Caki2 (cell line): ENCODE measurements at places on chromosomes 4 and X.

- DNase-seq = peak; percentile 25
Measured at GRCh38 chrX:118727686-118728339, 407 bp downstream of the IL13RA1 start.

DNA sequence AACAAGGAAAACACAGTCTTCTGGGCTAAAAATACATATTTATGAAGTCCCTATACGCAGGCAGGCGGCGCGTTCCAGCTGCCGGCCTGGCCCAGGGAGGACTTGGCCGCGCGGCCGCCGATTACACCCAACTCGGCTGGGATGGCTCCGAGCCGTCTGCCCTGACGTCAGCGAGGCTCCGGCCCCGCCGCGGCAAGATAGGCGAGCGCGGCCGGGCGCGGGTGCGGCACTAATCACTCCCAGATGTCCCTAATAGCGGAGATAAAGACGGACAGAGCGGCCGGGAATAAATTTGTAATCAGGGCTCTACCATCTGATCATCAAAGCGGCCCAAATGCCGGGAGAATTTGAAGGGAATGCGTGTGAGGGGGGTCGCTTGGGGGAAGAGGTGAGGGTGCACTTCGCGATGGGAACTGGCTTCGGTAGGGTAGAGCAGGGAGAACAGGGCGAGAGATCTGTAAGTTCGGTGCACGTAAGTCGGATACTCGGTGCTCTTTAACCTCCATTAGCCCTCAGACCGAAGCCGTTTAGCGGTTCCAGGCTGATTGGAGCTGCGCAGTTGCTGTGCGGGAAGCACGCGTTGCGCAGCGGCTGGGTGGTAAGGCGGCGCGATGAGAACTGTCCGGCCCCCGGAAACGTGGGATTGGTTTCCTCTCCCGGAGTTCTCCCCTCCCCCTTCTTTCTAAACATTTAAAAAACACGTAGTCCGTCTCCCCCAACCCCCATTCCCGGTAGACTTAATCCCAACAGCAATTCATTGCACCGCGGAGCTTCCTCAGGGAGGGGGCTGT, 7.7 kb downstream of the HAND2 start:
- no peak for DNase-seq

DNA sequence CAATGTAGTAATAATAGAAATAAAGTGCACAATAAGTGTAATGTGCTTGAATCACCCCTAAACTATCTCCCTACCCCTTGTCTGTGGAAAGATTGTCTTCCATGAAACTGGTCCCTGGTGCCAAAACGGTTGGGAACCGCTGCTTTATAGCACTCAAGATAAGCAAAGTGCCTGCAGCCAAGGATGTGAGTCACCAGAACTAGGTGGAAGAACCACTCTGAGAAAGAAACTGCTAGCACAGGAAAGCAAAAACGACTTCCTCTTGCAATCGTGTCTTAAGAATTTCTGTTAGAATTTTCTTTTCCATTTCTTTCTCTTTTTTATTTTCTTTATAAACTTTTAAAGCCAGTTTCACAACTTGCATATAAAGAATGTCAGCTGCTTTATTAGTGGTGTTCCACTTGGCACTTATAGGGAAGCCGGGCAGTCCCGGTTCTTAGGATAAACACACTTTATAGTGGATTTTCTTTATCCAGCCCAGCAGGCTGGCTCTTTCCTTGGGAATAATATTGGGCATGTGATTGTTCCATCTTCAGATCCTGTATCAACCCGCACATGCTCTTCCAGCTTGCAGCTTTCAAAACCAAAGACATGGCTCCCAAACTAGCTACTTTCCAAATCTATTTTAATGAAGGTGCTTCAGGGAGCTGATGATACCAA, 32.3 kb upstream of the CXCL8 start:
- peak; percentile 47 for DNase-seq

GRCh38 chr4:106503116-106504050, 134.8 kb upstream of the GIMD1 start:
- DNase-seq = no peak

- no peak for DNase-seq
Measured at GRCh38 chr4:158840131-158840530, 71.3 kb downstream of the FNIP2 start.
